ENCODE measurements at places on chromosomes 1 and 21.

- DNase-seq, result no peak
These were observed 56.9 kb downstream of the TBCE start for GRCh38 chr1:235424092-235424491.

DNA sequence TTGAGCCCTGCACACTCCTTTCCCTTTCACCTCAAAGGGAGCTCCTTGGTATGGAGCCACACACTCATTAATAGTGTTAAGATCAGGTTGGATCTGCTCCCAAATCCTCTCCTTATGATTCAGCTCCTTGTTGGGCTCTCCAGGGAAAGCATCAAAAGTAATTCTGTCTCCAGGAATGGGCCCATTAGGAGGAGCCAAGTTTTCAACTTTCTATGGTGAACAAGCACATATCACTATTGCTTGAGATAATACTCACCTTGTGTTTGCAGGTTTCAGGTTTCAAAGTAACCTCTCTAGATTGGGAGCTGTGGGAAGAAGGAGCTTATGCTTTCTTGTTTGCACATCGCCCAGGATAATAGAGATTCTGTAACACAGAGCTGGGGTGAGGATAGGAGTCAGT, 164.8 kb downstream of the TNFSF18 start:
- DNase-seq, result no peak

GRCh38 chr1:71166178-71167173, 85.6 kb upstream of the ZRANB2 start:
- DNase-seq, result no peak

DNA sequence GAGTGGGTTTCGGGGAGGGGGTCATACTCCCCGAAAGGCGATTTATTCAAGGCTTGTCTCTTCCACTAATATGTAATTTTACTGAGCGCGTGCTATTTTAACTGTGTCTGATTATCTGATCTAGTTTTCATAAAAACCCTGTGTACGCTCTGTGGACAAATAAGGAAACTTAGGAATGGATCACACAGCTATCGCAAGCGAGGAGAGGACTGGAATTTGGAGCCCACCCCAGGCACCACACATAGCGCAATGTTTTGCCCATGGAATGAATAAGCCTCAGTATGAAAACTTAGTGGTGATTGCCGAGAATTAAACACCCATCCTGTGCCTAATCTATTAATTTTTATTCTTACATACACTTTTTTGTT, 9.8 kb upstream of the RAB42 start:
- DNase-seq, result peak; percentile 55
